Neural crest cell (in vitro differentiated cells): ENCODE measurements at places on chromosomes 5 and 9. TPM values are rescaled to one million over a fixed set of nuclear protein-coding genes. Genes with fewer than 3 reads are reported as not detected.

Gene TNFSF8
- total RNA-seq: not detected in 2 replicates

Gene LCNL1
- total RNA-seq: not detected in 2 replicates

- H3K4me1 ChIP-seq: no peaks in the 10 kb centered on the region
- H3K27ac ChIP-seq: no peak overlapping the region
- no peak overlapping the region for H3K4me3 ChIP-seq
- H3K27me3 ChIP-seq: no peaks in the 10 kb centered on the region
- no peak for DNase-seq
- H3K36me3 ChIP-seq: no peaks in the 10 kb centered on the region
Observed at GRCh38 chr5:107090506-107090905, 580.2 kb downstream of the EFNA5 start.

DNA sequence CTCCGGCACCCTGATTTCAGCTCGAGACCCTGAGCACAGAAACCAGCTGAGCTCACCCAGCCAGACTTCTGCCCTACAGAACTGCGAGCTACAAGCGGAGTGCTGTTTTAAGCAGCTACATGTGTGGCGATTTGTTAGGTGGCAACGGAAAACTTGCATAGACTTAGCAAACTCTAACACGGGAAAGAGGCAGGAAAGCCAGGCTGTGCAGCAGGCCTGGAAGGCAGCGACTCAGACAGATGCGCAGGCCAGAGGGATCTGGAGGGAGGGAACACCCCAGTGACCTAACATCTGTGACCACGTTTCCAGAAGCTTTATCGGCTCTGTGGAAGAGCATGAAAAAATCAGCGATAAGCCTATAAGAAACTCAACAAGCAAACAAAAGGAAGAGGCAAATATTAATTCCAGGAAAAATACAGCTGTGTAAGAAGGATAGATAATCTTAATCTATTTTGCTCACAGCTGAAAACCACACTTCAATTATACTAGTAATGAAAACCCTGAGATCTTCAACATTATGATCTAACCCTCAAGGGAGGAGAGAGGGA, 11.0 kb downstream of the UBAC1 start:
- no peak overlapping the region for H3K4me3 ChIP-seq
- H3K36me3 ChIP-seq: peaks cover 5% of the 10 kb centered on the region
- no peak overlapping the region for H3K27ac ChIP-seq
- H3K27me3 ChIP-seq: no peaks in the 10 kb centered on the region

GRCh38 chr5:91212714-91213092, 170.4 kb downstream of the ARRDC3 start:
- H3K4me3 ChIP-seq: no peak overlapping the region
- DNase-seq: no peak
- no peaks in the 10 kb centered on the region for H3K4me1 ChIP-seq
- no peaks in the 10 kb centered on the region for H3K36me3 ChIP-seq

DNA sequence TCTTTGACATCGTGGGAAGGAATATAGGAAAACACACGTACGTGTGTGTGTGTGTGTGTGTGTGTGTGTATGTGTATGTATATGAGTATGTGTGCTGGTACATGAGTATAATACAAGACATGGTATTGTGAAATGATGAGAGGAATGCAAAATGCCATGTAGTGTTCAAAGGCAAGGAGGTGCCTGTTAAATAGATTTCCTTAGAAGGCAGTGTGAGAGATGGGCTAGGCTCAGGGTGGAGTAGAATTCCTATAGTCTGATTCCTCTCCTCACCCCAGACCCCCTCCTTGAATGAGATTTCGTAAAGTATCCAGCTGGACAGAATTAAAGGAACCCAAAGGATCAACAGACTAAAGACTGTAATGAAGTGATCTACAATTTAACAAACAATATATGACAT, 11.1 kb downstream of the GPR21 start:
- no peaks in the 10 kb centered on the region for H3K4me1 ChIP-seq
- no peak for DNase-seq
- peaks cover 22% of the 10 kb centered on the region for H3K36me3 ChIP-seq
- H3K4me3 ChIP-seq: no peak overlapping the region
- no peaks in the 10 kb centered on the region for H3K27me3 ChIP-seq

- no peak overlapping the region for H3K4me3 ChIP-seq
- H3K4me1 ChIP-seq: no peaks in the 10 kb centered on the region
- no peak overlapping the region for H3K27ac ChIP-seq
- DNase-seq: no peak
- H3K27me3 ChIP-seq: no peaks in the 10 kb centered on the region
- no peaks in the 10 kb centered on the region for H3K36me3 ChIP-seq
Observed at GRCh38 chr5:99058466-99058865, 129.7 kb upstream of the CHD1 start.
